ENCODE measurements at places on chromosomes 13 and 19.

GRCh38 chr13:63873936-63874335 lies 2458.3 kb upstream of the PCDH20 start:
- no peak for DNase-seq

DNA sequence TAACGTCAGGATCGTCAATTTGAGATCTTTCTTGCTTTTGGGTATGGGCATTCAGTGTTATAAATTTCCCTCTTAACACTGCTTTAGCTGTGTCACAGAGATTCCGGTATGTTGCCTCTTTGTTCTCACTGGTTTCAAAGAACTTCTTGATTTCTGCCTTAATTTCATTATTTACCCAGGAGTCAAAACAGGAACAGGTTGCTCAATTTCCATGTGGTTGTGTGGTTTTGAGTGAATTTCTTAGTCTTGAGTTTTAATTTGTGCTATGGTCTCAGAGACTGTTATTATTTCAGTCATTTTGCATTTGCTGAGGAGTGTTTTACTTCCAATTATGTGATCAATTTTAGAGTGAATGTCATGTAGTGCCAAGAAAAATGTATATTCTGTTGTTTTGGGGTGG lies 153.1 kb downstream of the PCDH17 start:
- DNase-seq: no peak

GRCh38 chr13:44974056-44974793 lies 15.0 kb downstream of the NUFIP1 start:
- DNase-seq: no peak

DNA sequence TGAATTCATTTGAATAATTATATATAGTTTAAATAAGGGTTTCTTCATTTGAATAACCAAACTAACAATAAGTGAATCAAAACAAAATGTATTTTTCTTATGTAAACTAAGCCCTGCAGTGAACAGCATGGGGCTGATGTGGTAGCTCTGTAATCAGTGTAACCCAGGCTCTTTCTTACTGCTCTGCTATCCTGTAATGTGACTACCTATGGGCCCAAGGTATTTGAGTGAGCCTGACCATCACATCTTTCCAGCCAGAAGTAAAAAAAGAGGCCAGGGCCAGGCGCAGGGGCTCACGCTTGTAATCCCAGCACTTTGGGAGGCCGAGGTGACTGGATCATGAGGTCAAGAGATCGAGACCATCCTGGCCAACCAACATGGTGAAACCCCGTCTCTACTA lies 494.6 kb downstream of the DCT start:
- DNase-seq: no peak

DNA sequence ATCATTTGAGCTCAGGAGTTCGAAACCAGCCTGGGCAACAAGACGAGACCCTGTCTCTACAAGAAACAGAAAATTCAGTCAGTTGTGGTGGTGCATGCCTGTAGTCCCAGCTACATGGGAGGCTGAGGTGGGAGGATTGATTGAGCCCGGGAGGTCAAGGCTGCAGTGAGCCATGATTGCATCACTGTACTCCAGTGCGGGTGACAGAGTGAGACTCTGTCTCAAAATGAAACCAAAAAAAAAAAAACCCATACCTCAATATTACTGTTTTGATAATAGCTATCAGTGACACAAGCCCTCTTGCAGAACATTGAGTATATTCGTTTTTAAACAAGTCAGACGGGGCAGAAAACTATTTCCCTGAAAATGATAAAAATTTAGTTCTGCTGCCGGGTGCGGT lies 16.2 kb downstream of the ZNF791 start:
- DNase-seq: no peak

DNA sequence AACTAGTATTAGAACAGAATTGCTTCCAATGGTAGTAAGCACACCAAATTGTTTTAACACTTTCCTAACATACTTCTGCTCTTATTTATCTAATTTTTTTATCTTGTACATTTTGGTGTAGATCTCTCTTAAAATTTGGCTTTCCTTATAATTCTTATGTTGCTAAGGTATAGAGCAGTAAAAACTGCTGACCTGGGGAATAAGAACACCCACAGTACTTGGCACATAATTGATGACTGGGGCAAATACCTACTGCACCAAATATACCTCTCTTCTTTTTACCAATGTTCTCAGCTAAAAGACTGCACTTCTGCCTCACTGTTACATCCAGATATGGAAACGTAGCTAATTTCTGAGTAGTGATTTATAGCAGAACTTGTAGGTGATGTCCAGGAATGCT lies 642.2 kb downstream of the LIG4 start:
- DNase-seq: no peak

- DNase-seq: no peak
Observed at GRCh38 chr13:35930665-35931631, 200.2 kb downstream of the DCLK1 start.

DNA sequence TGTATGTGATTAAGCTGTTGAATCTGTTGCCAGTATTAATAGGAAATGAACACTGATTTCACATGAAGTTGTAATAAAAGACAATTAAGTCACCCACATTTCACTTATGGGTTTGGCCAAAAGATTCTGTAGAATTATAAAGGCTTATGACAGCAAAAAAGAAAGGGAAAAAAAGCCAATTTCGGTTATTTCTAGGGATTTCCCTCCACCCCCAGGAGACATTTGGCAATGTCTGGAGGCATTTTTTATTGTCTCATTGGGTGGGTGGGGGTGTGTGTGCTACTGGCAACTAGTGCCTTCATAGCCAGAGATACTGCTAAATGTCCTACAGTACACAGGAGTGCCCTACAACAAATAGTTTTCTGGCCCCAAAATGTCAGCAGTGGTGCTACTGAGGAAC lies 175.7 kb downstream of the LMO7 start:
- DNase-seq: no peak

DNA sequence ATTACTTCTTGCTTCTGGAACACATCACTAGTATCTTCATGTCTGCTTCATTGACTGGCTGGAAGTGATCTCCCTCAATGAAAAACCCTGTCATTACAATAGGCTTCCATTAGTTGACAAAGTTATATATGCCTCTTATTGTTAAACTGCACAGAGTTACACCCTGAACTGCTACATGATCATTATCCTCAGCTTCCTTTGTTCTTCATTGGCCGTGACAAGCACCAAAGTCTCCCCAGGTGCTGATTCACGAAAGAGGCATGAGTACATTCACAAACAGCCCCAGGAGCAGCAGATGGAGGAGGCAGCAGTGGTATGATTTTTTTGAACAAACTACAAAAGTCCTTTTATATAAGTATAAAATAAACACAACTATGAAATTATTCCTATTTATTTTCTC lies 51.4 kb downstream of the VWA8 start:
- DNase-seq: no peak

DNA sequence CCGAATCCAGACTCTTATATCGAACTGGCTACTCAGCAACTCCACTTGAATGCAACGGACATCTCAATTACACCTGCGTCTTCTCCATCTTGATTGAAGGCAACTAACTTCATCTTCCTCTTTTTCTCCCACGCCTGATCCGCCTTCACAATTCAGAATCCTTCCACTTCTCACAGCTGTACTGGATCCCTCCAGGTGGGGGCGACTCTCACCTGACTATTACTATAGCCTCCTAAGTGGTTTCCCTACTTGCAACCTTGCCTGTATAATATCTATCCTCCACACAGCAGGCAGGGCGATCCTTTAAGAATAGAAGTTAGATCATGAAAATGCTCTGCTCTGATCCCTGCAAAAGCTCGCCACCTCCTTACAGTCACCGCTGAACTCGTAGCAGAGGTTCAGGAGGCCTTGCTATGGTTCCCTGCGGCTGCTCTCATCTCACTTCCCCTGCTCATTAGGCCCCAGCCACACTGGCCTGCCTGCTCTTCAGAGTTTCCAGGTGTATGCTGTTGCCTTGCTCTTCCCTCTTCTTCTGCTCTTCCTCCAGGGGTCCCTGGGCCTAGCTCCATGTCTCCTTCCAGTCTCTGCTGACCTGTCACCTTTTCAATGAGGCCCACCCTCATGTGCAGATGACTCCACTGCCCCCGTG lies 31.9 kb downstream of the RFXAP start:
- DNase-seq: no peak

DNA sequence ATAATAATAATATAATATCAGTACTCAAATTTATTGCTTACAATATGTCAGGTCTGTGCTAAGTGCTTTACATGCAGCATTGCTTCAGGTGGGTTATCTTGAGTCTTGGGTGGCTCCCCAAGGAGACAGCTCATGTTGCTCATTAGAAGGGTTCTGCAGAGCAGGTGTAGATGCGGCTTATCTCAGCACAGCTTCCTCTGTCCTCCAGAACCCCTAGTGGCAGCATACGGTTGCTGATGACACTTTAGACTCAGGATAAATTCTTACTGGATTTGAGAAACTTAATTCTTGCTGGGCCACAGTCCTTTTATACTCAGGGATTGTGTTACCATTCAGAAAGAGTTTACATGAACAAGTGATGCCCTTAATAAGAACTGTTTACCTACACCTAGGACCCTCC lies 8.9 kb downstream of the COG3 start:
- no peak for DNase-seq

DNA sequence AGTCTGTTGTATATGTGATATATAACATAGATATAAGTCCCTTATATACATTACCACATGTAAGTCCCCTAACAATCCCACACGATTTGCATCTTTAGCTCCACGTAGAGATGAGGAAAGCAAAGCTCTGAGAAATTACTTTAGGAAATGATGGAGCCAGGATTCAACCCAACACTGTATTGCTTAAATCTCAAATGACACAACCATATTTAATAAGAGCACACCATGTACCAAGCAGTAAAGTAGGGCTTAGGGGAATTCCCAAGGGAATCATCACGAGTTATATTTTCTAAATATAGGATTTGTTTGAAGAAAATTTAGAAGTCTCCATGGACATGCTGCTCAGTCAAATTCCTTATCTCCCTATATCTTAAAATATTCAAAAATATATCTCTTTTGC lies 61.3 kb upstream of the POMP start:
- DNase-seq: no peak
